Naive thymus-derived CD4-positive, alpha-beta T cell (primary cell): ENCODE measurements at places on chromosomes 5 and 9. TPM values are rescaled to one million over a fixed set of nuclear protein-coding genes. Genes with fewer than 3 reads are reported as not detected.

GRCh38 chr5:147669169-147669869 is 113.2 kb downstream of the JAKMIP2 start:
- DNase-seq = no peak

ABLIM3 gene
- total RNA-seq = 1.3 TPM

DNA sequence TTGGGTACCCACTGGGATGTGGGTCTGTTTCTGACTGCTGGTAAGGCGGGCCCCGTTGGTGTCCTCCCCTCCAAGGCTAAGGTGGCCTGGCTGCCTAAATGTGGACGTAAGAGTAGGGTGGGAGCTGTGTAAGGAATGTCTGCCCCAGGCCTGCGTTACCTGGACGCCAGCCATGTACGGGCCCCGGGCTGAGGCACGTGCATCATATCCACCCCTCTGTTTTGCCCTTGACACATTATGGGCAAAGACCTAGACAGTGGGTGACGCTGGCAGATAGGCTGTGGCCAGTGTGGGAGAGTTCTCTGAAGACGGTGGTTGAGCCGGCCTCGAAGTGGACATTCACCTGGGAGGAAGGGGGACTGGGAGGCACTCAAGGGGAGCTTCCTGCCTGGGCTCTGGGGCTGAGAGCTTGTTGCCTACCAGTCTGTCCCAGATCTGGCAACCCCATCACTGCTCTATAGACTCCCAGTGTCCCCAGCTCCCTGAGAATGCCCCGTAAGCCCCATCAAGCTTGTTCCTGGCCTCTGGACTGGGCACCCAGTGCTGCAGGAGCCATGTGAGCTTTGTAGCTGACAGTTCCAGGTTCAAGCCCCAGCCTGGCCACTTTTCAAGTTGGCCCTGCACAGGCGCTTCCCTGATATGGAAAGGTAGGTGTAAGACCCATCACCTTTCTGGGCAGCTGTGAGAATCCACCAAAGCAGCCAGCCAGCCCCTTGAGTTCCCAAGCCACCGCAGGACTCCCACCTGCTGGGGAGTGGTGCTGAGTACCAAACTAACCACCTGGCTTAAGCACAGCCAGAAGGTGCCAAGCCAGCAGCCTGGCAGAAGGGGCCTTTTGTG is 3.2 kb upstream of the PRR7 start:
- no peak for DNase-seq

DNA sequence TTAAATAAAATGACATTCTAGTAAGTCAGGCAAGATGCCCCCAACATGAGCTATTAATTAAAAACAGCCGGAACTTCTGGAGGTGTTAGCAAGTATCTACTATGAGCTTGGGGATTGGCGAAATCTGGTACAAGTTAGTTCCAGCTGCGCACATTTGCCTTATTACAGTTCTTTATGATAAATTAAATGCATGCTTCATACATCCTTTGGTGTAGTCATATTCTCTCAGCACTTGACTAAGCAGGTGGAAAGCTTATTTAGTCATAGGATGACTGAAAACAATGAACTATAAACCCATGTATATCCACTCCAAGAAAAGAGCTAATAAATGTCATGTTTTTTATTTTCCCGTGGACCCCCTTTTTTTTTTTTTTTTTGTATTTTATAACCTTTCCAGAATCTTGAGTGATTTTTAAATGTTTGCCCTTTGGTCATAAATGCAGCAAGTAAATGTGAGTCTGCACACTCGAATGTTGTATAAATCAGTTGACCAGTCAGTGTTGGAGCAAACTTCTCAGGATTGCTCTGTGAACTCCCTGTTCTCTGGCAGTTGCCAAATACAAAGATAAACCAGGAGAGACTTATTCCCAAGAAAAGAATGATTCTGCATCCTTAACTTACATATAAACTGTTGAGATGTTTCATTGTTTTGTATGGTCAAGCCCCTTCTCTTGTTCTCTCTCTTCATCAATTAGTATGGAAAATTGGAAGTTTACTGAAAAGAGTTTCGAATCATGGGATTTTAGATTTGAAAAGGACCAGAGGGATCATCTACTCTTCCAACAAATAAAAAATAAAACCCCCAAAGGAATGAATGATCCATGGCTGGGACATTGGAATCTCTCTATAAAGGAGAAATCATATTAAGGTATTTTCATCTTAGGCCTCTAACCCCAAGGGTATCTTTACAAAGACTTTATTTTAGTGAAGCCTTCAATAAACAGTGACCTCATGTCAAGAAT is 38.3 kb downstream of the PIK3R1 start:
- no peak for DNase-seq

GRCh38 chr9:81382281-81382680 is 307.1 kb downstream of the TLE1 start:
- no peak for DNase-seq

DBH gene
- total RNA-seq = 0.19 TPM

DNA sequence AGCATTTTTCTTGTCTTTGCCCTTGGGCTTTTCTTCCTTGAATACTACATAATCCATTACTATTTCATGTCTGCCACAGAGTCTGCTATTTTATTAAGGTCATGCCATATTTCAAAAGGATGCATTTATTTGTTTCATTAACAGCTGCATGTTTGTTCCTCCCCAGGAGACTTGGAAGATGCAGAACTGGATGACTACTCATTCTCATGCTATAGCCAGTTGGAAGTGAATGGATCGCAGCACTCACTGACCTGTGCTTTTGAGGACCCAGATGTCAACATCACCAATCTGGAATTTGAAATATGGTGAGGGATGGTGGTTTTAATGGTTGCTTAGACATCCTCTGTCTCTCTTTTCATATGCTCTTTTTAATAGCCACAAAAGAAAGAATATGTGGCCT is 4.0 kb downstream of the IL7R start:
- DNase-seq = no peak

DNA sequence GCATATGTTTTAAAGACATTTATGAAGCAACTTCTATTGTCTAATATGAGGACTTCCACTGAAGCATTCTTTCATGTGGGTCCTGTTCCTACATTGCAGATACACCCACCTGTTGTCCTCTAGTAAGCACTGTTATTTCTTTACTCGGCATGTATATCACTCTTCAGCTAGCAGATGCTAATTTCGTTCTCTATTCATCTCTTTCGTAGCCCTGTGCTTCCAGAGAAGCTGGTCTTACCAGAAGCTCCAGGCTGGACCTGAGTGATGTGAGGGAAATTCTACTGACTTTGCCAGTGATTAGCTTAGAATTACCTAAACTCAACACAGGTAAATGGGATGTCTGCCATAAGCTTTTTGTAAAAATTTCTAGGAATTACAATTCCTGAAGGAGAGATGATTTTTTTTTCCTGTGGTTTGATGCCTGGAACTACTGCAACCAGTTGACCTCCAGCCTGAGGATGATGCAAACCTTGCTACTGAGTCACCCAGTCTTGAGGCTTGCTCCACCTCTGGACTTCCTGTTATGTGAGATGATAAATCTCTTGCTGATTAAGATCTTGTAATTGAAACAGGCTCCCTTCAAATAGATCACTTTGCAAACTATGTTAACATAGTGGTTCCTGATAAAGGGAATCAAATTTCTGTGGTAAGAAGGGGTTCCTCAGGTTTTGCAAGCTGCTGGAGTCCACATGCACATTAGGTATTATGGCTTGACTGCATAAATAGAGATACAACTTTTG is 52.2 kb upstream of the SPINK5 start:
- no peak for DNase-seq

GDF9 gene
- 2.0 TPM for total RNA-seq

IL9 gene
- not detected for total RNA-seq

- DNase-seq = no peak
These were observed 769.6 kb upstream of the C9orf72 start for GRCh38 chr9:28342815-28343338.

- peak; percentile 13 for DNase-seq
These were observed 258.7 kb upstream of the ARRDC3 start for GRCh38 chr5:91641730-91642350.

C9 gene
- not detected for total RNA-seq

DNA sequence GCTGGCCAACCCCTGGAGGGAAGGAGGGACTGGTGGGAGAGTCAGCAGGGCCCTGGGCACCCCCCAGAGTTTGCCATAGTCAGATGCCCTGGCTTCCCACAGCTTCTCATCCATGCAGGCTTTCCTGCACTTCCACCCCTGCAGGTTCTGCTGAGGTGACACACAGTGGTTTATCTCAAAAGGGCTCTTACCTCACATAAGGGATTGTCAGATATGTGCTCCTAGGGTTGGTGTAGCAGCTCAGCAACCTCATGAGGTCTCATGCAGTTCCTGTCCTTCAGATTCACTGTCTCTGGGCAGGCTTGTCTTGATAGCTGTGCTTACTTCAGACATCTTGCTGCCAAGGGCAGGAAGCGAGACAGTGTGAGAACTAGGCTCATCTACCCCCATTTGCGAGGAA is 143.4 kb downstream of the KDM4C start:
- no peak for DNase-seq

FRMD3 gene
- total RNA-seq = 1.0 TPM

IGIP gene
- 4.3 and 5.1 TPM in 2 replicates for total RNA-seq

- DNase-seq = no peak
These were observed 1.5 kb downstream of the UAP1L1 start for GRCh38 chr9:137078701-137079400.

DNA sequence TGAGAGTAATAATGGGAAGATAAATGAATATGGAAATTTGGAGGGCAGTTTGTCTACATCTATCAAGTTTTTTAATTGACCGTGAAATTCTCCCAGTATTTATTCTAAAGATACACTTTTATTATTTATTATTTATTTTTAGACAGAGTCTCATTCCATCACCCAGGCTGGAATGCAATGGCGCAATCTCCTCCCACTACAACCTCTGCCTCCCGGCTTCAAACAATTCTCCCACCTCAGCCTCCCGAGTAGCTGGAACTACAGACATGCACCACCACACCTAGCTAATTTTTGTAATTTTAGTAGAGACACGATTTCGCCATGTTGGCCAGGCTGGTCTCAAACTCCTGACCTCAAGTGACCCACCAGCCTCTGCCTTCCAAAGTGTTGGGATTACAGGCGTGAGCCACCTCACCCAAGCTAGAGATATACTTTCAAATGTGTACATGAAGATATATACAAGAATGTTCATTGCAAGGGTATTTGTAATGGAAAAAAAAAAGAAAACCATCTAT is 97.7 kb upstream of the SLC12A2 start:
- DNase-seq = no peak

- DNase-seq = no peak
These were observed 94.1 kb downstream of the FRMD3 start for GRCh38 chr9:83444110-83444509.

GRCh38 chr9:76580188-76580587 is 121.2 kb downstream of the GCNT1 start:
- DNase-seq = no peak

- DNase-seq = no peak
These were observed 26.2 kb upstream of the ERGIC1 start for GRCh38 chr5:172807766-172808311.

- DNase-seq = no peak
These were observed 75.4 kb downstream of the NFIB start for GRCh38 chr9:14238518-14238917.

GRCh38 chr5:6638236-6638635 is 5.0 kb downstream of the SRD5A1 start:
- no peak for DNase-seq

DNA sequence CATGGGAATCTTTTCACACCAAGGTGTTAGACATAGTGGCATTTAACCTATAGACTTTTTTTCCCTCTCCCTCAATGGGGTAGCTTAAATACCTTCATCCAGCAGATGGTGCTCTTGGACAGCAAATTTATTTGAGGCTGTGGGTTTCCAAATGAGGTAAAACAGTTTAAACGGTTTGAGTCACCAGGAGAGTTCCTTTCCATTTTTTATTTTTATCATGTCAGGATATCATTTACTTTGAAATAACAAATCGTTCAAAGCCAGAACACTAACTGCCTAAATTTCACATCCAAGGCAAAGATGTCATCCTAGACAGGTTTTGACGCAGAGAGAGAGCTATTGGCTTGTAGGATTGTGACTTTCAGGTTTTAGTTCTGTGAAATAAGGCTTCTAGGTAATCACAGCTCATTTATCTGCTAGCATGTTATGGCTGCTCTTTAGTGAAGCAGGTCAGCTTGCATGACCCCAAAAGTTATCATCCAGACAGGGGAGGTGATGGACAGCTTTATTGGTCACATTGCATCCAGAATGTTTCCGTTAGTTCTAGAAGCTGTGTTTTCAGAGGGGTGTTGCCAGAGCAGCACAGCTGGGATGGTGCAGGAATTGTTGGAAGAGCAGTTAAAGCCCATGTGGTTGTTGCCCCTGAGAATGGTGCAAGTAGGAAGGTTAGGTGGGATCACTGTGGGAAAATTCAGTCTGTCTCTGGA is 69.8 kb downstream of the KDM4C start:
- DNase-seq = peak; percentile 40

DNA sequence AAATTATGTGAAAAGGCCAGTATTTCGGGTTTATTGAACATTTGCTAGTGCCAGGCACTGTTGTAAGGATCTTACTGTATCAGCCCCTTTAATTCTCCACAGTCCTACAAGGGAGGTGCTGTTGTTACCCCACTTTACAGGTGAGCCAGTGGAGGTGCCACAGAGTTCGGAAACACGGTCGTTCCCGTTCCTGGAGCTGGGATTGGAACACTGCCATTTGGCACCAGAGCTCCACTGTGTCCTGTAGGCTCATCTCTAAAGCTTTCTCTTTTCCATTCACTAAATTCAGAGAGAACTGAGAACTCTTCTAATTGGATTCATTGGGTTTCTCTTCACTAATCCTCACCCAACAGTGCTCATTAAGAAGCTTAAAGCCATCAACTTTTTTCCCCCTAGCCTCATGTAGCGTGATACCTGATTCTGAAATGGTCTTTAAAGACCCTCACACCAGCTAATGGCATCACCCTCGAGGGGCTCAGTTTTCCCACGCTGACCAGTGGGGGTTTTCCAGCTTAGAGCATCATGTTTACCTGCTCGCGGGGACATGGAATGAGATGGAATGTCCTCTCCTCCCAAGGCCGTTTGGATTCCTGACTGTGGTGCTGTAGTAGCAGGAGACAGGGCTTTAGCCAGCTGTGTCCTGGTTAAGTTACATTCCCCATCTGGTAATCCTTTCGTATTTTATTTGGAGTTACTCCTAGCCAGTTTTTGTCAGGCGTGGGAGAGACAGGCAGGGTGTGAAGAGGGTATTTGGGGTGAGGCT is 5.8 kb downstream of the ERGIC1 start:
- DNase-seq = no peak

MARCOL gene
- not detected for total RNA-seq

DNA sequence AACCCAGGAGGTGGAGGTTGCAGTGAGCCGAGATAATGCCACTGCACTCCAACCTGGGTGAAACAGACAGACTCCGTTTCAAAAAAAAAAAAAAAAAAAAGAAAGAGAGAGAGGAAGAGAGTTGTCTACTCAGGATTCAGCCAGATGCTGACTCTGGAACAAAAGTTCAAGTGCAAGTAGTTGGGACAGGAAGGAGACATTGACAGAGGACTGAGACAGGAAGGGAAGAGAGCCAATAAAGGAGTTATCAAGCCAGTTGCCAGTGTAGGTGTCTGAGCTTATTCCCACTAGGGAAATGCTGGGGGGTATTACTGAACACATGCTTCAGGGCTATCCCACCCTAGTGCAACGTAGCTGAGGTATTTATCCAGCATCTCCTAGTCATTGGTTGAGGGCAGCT is 147.7 kb upstream of the SLC1A3 start:
- DNase-seq = no peak

GRCh38 chr5:9559965-9560364 is 14.1 kb upstream of the SEMA5A start:
- DNase-seq = no peak

PCDHGA3 gene
- total RNA-seq = not detected
